HEK293T (cell line): ENCODE measurements at places on chromosomes 1 and 21.

DNA sequence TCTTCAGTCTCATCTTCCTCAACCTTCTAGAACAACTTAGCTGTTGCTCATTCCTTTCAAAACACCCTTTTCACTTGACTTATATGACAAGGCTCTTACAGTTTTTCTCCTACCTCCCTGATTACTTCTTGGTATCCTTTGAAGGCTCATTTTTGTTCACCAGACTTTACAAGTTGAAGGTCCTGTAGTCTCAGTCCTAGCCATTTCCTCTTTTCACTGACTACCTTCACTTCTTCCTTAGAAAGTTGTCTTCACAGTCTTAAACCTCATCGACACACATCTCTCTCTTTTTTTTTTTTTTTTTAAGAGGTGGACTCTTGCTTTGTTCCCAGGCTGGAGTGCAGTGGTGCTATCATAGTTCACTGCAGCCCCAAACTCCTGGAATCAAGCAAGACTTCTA lies 6.6 kb upstream of the TP53BP2 start:
- no peak for DNase-seq

- no peak for DNase-seq
Measured at GRCh38 chr1:214571281-214571680, 19.9 kb upstream of the PTPN14 start.

DNA sequence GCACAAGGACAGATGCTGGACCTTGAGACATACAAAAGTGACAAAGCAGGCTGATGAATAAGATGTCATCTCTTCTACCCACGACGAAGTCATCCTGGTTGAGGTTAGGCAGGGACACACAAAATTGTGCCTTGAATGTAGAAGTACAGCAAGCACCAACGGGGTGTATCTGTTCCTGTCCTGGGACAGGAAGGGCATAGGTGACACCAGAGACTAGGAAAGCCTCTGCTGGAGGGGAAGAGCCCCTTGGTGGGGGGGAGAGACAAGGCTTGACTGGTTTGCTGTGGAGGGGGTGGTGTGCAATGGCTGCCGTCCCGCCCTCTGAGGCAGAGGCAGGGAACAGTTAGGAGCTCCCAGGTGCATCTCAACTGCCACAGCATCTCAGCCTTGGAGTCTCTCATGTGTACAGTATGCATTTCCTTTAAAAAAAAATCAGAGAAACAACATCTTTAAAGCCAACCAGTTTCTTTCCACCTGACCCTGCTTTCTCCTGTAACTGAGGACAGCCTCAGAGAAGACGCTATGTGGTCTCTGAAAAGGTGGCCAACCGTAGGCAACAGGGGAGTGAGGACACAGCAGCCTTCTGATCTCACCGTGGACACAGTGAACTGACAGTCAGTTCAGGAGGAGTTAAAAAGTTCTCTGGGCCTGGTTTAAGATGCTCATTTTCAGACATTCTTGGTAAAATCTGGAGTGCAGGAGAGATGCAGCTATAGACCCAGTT lies 17.7 kb upstream of the GFI1 start:
- DNase-seq, result no peak

DNA sequence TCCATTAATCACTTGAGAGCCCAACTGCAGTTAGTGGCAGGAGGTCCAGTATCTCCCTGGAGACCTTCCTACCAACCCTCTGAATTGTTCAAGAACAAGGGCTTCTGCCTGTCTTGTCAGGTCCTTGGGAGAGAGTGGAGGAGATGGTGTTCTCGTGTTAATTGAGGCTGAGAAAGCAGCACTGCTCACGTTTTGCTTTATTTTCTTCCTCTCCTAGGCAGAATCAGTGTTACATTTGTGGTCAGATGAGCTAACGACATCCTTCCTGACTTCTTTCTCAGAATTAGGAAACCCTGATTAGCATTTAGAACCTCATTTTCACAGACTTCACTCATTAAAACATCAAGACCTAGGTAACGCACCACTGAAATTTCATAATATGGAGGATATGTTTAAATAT lies 26.4 kb upstream of the LRIG2 start:
- no peak for DNase-seq

DNA sequence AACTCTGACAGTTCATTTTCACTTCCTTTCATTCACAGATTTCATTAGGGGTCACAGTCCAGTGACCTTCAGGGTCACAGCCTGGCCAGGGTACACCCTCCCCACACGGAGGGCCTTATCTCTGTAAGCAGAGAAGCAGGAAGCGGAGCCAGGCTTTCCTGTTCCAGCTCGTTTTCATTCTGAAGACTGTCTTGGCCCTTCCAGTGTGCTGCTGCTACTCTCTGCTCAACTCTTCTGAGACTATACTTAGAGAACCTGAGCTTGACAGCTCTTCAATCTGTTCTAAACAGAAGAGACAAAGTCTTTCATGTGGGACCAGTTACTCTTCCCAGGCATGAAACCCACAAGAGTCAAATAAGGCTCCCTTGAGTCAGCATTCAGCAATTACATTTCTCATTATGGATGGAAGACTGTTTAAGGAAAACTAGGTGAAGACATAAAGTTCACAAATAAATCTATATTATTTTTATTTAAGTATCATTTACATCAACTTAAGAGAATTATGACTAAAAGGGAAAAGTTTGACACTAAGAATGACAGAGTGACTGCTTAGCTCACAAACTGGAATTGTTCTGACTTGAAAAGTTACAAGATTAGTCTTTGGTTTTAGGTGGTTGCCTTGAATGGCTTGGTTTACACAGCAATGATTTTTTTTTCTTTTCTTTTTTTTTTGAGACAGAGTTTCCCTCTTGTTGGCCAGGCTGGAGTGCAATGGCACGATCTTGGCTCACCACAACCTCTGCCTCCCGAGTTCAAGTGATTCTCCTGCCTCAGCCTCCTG lies 4.8 kb upstream of the TDRD10 start:
- no peak for DNase-seq

DNA sequence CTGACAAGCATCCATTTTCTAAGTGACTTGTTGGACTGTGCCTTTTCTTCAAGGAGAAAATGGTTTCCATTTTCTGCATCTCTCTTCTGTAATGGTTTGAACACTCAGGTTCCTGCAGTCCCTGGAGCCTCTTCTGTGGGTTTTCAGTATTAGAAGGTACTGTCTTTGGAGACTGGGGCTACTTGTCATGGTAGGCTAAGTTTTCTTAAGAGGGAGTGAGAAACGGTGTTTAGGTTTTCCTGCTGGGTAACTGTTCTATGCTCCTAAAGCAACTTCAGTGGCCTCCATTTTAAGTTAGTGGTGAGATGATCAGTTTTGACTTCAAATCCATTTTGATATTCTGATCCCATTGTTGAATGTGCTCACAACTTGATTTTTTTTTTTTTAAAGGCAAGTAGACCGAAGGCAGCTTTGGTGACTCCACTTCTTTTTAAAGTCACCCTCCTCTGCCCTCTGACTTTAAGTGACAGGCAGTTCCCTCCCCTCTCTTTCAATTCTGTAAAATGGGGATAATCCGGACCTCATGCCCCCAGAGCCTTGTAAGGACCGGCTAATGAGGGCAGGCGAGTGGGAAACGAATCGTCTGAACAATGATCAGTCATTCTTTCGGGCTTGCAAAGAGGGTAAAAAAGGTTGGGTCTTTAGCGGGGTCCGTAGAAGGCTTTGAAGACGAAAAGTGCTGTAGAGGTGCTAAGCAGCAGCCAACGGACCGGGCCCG lies 1.0 kb upstream of the ARID1A start:
- DNase-seq, result no peak

- no peak for DNase-seq
Measured at GRCh38 chr1:119926553-119926952, 30.2 kb upstream of the ADAM30 start.

GRCh38 chr1:228987736-228988506 lies 252.6 kb downstream of the RHOU start:
- DNase-seq, result no peak

DNA sequence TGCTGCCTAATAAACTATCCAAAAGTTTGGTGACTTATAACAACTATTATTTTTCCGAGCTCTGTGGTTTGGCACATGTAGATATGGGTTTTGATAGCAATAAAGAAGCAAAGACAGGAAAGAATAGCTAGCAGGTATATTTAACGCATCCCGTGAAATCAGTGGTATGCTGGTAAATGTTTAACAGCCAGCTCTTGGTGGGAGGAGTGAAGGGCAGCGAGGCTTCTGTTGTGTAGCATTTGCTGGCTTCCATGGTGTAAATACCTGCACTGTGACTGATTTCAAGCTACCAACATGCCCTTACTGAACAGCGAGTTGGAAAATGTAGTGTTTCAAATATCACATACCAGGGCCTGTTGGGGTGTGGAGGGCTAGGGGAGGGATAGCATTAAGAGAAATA lies 291.0 kb downstream of the PRDM2 start:
- no peak for DNase-seq

DNA sequence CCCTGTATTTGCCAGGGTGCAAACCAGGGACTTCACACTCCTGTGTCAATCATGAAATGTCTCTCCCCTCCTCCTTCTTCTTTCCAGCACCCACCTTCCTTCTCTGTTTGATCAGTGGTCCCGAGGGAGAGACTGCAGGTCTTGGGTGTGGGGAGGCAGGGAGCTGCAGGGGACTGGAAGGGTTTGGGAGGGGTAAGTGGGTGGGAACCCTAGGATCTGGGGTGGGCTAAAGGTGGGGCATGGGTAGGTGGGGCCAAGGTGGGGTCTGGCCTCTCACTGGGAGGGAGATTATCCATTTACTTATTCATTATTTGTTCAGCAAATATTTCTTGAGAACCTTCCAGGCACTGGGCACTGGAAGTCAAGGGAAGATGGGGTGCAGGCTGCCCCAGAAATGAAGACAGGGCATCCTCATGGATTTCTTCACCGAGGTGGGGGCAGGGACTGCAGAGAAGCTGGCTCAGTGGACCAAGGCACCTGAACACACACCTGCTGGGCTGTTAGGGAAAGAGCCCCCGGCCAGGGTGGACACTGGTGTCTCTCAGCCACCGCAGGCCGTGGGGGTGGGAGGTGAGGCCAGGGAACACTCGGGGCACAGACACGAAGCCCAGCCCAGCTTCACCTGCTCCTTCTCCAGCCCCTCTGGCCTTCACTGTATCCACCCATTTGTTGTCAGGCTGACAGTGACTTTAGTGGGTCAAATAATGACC lies 193.9 kb upstream of the C1orf174 start:
- no peak for DNase-seq

DNA sequence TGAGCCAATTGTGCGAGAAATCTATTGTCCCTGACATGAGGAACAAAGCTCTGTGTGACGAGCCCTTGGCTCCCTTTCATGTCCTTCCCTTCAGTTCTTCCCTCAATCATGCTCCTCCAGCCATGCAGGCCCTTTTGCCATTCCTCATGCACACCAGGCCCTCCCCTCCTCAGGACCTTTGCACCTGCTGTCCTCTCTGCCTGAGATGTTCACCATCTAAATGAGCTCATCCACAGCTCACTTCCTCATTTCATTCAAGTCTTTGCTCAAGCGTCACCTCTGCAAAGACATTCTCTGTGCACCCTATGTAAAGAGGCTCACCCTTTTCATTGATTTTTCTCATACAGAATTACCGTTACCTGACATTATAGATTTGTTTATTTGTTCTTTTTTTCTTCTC lies 43.7 kb downstream of the C8B start:
- no peak for DNase-seq

DNA sequence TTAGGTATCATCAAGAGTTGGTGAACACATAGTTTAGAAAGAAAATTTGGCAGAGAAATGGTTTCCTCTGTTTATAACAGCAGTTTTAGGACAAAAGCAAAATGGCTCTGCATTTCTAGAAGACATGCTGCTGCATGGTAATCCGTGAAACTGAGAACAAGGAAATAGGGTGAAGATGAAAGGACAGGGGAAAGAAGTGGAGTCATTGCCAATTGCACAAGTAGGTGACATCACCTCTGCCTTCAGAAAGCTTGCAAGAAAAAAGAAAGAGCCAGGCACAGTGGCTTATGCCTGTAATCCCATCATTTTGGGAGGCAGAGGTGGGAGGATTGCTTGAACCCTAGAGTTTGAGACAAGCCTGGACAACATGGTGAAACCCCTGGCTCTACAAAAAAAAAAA lies 217.6 kb downstream of the LMX1A start:
- DNase-seq, result no peak

DNA sequence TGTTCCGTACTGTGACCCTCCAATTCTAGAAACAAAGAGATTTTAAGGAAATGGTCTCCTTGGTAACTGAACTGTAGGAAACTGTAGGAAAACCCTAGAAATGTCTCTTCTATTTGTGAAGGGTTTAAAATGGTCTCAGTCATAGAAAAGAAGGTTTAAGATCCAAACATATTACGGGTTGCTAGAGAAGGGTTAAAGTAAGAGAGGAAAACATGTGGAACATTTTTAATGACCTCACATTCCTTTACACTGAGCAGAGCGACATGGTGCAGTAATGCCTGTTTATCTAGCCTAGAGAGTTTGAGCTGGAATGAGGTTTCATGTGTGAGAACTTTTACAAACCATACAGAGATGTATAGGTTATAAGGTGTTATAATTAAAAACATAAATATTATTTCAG lies 36.9 kb upstream of the C1orf105 start:
- no peak for DNase-seq

GRCh38 chr1:245831518-245831917 lies 675.6 kb downstream of the SMYD3 start:
- no peak for DNase-seq

GRCh38 chr1:198595765-198596164 lies 43.1 kb upstream of the PTPRC start:
- no peak for DNase-seq

GRCh38 chr1:118325550-118326225 lies 140.7 kb upstream of the SPAG17 start:
- DNase-seq, result no peak

GRCh38 chr1:6108476-6108875 lies 62.8 kb downstream of the KCNAB2 start:
- DNase-seq, result no peak

DNA sequence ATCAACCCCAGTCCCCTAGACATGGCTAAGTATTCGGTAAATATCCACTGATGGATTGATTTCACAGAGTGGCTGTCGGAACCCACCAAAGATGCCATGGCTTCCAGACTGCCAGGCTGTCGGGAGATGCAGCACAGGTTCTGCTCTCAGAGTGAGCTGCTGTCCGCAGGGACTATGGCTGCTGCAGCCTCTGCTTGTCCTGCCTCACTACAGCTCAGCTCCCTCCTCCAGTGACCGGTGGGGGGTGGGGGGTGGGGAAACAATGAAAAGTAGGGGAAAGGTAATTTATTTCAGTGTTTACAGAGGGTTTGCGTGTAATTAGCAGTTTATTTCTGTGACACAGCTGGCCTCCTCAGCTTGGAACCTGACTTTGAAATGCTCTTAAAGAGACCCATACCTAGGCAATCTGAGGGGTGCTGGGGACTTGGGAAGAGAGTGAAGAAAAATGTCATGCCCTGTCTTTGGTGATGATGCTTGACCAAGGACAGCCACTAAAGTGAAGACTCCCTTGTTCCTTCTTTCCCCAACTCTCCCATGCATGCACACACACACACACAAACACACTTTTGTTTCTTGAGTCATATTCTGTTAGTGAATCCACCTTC lies 109.0 kb downstream of the CACNA1E start:
- no peak for DNase-seq

GRCh38 chr1:46719689-46720088 lies 775 bp upstream of the EFCAB14 start:
- peak; percentile 14 for DNase-seq

- peak; percentile 34 for DNase-seq
Measured at GRCh38 chr1:61270761-61271411, 188.5 kb downstream of the NFIA start.
